CD4-positive, alpha-beta T cell treated with Interleukin-12 subunit alpha and Interleukin-12 subunit beta, for 1 hour (primary cell): ENCODE measurements at places on chromosomes 12 and 14.

DNA sequence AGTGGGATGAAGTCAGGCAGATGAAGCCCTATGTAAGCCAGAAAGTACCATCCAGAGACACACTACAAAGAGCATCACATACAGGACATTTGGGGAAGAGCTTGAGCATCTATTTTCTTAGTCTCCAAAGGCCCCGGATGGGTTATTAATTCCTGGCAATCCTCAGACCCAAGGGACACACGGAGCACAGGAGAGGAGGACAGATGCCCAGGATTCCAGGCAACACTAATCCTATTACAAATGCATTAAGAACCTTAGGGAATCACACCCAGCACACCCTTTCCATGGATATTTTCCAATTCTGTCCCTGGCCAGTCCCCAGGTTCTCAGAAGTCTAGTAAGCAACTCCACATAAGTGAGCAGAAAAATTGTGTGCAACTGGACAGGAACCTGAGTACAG lies 65.9 kb downstream of the CMKLR1 start:
- no peak for DNase-seq

DNA sequence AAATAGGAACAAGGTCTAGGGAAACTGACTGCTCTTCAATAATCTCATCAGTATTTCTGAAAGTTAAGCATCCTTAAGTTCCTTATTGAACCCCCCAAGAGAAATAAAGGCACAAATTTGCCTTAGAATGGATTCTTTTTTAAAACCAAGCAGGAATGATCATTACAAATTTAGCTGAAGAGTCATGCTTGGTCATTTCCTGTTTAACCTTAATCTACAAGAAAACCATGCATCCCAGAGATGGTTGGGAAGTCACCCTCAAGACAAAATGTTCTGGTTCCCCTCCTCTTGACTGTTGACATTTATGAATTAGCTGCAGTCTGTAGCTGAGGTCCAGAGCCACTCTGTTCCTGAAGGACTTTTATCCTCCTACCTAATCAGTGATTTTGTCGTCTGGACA lies 291.8 kb upstream of the G2E3 start:
- DNase-seq: no peak

DNA sequence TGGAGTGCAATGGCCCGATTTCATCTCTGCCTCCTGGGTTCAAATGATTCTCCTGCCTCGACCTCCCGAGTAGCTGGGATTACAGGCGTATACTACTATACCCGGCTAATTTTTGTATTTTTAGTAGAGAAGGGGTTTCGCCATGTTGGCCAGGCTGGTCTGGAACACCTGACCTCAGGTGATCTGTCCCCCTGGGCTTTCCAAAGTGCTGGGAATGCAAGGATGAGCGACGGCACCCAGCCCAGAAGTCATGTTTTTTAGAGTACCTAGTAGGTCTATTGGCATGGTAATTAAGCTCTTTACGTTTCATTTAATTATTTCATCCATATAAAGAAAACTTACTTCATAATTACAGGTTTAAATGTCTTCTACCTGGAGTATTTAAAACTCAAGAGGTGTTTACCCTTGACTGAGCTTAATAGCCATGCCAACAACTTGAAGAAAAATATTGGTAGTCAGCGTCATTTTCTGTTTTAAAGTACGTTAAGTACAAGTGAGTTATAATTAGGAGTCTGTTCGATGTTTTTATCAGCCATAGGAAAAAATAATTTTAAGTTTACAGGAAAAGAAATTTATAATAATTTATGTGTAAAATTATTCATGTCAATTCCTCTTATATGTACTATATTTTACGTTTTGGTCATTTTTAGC lies 4.0 kb downstream of the TMPO start:
- no peak for DNase-seq

DNA sequence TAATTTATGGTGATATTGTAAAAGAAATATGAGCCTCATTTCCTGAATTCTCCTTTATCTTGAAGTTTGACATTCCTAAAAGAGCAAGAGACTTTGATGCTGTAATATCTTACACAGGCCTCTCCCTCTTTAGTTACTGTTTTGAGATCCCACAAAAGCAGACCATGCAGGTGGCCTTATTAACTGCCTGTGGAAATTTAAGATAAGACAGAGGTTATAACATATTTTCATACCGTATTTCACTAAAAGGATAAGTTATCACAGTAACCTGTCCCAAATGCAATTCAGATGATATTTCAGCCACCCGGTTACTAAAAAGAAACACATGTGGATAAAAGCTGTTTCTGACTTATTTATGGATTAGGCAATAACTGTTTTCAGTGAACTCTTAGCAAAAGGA lies 150.1 kb downstream of the NAV3 start:
- no peak for DNase-seq

GRCh38 chr14:100072783-100073346 lies 7.6 kb downstream of the EVL start:
- DNase-seq: peak; percentile 72

GRCh38 chr12:121061831-121062230 lies 22.8 kb upstream of the OASL start:
- DNase-seq: no peak
